ENCODE measurements at places on chromosomes 11 and 22.

- peak; percentile 39 for DNase-seq
These were observed at the start of gene PLXNB2 for GRCh38 chr22:50306753-50307749. Gene PLXNB2, minus strand, starts transcription at chr22:50307646. Its CDS starts 17,062 bp downstream, at chr22:50290584.

GRCh38 chr11:69416762-69417698 is 64.4 kb upstream of the LINC01488 start:
- DNase-seq, result no peak

DNA sequence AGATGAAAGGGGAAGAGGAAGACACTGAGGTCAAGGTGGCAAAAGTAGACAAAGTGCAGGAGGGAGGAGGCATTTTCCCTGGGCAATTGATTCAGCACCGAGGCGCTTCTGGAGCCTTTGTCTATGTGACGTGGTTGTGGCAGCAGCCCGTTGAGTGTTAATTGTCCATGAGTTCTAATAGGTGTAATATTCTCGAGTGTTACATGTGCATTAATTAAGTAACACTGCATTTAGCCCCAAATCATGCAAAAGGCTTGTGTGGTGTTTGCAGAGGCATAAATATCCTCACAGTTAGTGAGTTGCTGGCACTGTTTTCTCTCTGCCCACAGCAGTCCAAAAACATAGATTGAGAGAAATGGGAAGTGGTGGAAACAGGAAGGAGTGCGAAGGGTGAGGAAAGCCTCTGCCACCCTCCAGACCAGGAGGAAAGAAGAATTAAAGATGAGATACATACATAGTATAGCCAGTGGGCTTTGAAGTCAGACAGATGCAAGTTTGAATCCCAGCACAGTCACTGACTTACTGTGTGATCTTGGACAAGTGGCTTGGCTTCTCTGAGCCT is 361.2 kb downstream of the MN1 start:
- DNase-seq, result no peak

DNA sequence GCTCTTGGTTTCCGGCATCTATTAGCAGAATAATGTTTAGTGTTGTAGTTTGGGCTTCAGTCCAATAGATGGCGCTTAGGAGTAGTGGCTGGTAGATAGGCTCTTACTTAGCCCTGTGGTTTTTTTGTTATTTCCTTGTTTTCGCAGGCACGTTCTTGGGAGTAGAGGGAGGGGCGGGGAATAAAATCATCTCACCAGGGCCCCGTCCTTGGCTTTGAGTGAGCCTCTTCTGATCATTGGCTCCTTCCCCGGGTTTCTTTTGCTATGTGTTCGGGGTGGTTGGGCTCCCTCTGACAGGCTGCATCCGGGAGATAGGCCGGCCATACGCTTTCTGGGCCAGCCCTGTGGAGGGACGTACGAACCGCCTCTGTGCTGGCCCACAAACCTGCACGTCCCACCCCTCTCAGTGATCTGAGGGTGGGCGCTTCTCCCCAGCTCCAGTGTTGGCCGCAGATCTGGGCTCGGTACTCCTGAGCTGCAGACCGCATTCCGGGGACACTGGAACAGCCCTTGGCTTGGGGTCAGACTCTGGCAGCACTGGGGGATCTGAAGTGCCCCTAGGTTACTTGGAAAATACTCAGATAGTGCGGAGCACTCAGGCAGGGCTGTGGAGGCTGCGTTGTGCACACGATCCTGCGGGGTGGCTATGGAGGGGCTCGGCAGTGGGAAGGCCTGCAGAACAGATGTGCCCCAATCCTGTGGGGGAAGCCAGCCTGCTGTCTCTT is 217.0 kb downstream of the DYNC2H1 start:
- DNase-seq, result peak; percentile 64

GRCh38 chr11:7320306-7320705 is 68.6 kb downstream of the SYT9 start:
- no peak for DNase-seq

DNA sequence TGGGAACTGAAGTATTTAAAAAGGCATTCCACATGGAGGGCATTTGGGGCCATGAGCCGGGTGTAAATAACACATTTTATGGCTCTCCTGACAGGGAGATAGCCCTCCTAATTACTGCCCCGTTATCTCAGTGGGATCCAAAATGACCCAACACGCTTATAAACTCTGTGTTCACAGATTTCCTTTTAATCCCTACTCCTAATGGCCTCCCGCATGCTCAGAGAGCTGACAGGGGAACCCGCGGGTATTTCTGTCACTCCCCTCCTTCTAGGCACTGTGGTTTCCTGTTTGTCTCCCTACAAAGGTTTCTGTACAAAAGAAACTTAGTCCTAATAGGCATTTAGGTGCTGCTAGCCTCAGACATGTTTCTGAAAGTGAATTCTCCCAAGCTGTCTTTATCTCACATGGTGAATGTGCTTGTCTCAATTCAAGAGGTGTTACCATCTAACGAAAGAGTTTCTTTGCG is 202.8 kb upstream of the SEZ6L start:
- no peak for DNase-seq

GRCh38 chr11:57309106-57310059 is 15.4 kb downstream of the TNKS1BP1 start:
- no peak for DNase-seq

DNA sequence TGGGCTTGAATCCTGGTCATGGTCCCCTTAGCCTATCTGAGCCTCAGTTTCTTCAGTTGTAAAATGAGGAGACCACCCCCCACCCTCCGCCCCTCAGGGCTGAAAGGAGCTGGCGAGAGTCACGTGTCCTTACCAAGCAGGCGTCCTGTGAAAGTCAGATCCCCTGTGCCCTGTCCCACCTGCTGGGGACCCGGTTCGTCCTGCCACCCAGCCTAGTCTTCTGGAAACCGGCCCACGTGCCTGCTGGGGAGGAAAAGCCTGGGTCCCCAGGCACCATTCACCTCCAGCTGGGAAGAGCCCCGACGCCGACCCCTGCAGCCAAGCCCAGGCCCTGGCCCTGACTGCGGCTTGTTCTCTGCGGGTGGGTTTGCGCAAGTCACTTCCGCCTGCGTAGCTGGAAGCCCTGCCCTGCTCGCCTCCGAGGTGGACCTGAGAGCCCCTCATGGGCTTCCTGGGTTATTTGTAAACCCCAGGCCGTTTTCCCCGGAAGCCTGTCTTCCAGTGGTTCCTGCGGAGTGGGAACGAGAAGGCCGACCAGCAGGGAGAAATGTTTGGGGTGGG is 679 bp upstream of the SSH3 start:
- DNase-seq, result no peak

DNA sequence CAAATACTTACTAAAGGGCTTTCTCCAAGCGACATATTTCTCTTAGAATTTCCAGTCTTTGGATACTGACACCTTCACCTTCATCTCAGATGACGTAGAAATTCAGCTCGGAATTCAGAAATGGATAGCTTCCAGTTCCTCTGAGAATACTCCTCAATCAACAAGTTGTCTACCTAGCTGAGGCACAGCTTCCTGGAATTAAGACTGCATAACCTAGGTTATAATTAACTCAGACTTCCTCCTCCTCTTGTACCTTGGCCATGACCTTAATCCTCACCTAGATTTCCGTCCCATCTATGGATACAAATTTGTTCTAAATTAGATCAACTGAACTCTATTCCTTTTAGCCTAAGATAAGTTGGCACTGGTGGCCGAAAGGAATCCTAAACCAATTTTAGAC is 17.4 kb downstream of the ATP5MG start:
- DNase-seq, result no peak

GRCh38 chr22:36144886-36145541 is 15.5 kb downstream of the APOL3 start:
- DNase-seq, result peak; percentile 50

- DNase-seq, result no peak
These were observed 61.2 kb downstream of the CECR2 start for GRCh38 chr22:17430412-17430811.

GRCh38 chr11:99571094-99571493 is 550.3 kb downstream of the CNTN5 start:
- no peak for DNase-seq

GRCh38 chr11:118290923-118291322 is 13.6 kb upstream of the CD3E start:
- DNase-seq, result peak; percentile 70

DNA sequence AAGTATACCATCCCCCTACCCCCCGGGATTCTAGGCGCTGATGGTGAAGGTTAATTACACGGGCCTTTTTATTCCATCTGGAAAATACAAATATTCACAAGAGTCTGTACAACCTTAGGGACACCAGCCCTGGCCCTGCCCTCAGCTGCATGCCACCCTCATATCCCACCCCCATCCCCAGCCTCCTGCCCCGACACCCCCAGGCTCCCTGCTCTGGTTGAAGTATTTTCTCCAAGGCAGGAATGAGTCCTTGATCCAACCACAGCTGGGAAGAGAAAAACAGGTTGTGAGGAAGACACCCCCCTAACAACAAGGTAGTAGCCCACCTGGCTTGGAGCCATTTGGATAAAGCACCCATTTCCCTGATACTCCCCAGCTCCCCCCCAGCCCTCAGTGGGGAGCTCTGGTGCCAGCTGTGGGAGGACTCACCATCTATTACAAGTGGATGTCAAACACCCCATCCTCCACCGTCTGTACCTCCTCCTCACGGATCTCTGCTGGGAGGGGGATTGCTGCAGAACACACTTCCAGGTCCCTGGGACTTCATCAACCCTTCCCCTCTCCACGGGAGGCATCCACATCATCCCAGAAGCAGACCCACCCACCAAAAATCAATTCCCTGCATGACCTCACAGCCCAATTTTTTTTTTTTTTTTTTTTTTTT is 4.0 kb upstream of the NRXN2 start:
- DNase-seq, result no peak

- no peak for DNase-seq
These were observed 29.7 kb downstream of the USH1C start for GRCh38 chr11:17514476-17514875.

DNA sequence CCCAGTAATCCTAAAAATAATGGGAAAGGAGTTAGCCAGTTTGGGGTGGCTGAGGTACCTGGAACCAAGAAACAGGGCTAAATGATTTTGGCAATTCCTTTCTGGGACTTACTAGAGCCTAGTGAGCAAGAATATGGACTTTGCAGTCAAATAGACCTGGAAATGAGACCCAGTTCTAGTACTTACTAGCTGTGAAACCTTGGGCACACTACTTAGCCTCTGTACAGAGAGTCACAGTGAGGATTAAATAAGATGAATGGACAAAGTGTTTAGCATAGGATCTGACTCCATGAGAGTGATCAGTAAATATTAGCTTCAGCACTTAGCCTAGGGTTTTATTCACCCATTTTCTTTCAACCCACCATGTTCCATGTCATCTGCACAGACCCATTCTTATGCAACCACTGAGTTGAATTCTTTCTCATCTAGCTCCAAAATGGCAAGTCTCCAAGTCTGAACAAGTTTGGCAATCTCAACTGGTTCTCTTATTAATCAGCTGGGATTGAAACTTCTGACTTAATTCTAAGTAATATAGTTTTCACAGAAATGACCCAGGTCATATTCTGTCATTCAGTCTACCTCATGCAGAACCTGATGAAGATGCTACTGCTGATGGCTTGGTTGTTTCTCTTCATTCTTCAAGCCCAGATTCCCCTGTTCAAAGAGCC is 15.0 kb upstream of the SORL1 start:
- no peak for DNase-seq

DNA sequence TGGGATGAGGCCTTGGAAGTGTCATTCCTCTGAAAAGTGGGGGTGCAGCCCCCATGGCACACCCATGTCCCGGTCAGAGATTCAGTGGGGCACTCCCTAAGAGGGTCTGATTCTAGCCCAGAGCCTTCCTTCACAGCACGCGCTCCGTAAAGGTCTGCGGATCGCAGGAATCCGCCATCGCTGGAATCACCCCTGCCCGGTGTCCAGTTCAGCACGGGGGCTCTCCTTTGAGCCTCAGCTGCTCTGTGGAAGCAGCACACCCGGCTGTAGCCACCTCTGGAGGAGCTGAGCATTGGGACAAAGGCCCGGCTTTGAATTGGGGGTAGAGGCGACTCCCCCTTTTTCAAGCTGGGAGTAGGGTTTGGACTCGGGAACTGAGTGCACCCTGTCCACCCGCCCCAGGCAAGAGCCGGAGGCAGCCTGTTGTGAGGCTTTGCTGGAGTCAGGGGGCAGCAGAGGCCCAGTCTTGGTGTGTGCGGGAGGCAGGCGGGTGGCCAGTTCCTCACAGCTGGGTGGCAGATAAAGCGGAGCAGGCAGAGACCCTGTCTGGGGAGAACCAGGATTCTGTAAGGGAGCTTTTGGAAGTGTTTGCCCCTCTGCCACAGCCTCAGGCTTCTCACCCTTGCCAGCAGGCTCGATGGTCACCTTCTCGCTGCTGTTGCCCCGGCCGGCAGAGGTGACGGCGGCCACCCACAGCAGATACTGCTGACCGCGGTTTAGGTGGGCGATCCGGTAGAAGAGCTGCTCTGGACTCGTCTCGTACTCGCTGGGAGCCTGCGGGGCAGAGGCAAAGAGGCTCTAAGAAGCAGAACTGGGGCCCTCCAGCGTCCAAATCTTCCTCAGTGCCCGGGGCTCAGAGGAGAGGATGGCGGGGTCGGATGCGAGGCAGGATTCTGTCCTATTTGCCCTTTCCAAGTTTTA is 115.9 kb downstream of the CEP164 start:
- DNase-seq, result no peak

DNA sequence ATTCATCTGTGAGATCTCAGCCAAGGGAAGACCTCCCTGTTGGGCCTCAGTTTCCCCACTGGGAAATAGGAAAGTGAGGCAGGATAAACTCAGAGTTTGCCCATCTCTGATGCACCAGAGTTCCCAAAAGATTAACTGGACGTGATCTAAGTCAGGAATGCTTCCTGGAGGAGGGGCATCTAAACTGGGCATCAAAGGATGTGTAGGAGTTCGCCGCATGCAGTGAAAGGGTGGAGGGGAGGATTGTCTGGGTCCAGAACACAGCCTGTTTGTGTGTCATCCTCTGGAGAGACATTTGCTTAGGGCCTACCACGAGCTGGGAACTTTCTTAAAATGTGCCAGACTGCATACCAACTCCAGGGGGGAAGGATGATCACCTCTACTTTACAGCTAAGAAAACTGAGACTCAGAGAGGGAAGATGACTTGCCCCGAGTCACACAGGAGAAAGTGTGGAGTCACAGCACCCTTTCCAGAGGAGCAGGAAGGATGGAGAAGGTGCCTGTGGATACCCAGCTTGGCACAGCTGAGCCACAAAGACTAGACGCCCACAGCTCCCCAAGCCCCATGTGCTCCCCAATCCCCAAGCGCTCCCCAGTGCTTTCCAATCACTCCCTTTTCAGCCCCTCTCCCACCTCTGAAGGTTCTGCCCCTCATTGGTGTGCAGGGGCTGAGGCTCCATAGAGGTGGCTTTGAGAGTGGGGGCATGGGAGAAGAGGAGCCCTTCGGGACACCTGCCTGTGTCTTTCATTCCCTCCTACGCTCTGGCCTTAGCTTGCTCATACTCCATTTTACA is 50.1 kb downstream of the MN1 start:
- DNase-seq, result no peak

- DNase-seq, result no peak
These were observed 54.1 kb upstream of the ARHGAP42 start for GRCh38 chr11:100632941-100633452.

DNA sequence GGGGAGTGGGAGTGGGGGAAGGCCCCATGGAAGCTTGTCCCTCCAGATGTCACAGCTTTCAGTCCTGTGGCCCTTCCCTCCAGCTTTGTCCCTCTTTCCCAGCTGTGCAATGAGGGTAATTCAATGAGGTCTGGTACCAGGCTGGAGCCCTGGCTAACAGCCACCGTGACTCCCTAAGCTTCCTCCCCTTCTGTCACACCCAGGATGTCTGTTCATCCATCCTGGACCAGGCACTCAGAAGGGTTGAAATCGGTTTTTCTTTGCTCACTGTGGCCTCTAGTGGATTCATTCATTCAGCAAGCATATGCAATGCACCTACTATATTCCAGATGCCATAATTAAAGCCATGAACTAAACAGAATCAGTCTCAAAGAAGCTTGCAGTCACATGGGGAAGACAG is 38.7 kb downstream of the SYT13 start:
- DNase-seq, result no peak
